NCI-H2081 treated with DMSO at 0.1 percent for 48 hours (cell line): ENCODE measurements at places on chromosomes 5 and 9.

DNA sequence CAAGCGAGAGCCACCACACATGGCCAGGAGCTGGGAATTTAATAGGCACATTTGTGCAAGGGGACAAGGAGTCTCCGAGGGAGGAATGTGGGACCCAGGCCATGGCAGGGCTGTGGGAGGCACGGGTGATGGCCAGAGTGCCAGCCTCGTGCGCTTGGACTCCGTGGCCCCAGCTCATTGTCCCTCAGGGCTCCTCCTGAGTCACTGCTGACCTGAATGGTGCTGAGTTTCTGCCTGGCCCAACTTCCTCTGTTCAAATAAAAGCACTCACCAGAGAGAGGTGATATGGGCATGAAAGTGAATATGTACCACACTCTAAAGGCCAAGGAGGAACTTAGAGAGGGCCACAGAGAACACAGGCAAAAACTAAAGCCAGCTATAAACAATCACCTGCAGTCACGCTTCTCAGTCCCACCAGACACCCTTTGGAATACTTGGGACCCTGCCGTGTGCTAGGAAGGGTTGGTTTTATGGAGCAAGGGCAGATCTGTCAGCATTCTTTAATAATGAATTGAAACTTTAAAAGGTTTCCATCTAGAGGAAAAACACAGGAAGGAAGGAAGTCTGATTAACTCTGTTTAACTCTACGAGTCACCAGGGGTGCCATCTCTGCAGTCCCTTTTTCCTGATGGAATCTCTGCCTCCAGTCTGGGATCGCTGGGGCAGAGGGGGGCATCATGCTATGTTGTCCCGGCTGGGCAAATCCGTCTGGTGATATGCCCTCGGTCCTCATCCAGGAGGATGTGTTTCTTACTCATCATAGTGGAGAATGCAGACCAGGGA lies 25.1 kb upstream of the UBE2QL1 start:
- DNase-seq: no peak

- DNase-seq: no peak
Measured at GRCh38 chr5:14206028-14206725, 63.0 kb downstream of the TRIO start.

GRCh38 chr5:31530541-31531265 lies 1.2 kb downstream of the DROSHA start:
- no peak for DNase-seq

DNA sequence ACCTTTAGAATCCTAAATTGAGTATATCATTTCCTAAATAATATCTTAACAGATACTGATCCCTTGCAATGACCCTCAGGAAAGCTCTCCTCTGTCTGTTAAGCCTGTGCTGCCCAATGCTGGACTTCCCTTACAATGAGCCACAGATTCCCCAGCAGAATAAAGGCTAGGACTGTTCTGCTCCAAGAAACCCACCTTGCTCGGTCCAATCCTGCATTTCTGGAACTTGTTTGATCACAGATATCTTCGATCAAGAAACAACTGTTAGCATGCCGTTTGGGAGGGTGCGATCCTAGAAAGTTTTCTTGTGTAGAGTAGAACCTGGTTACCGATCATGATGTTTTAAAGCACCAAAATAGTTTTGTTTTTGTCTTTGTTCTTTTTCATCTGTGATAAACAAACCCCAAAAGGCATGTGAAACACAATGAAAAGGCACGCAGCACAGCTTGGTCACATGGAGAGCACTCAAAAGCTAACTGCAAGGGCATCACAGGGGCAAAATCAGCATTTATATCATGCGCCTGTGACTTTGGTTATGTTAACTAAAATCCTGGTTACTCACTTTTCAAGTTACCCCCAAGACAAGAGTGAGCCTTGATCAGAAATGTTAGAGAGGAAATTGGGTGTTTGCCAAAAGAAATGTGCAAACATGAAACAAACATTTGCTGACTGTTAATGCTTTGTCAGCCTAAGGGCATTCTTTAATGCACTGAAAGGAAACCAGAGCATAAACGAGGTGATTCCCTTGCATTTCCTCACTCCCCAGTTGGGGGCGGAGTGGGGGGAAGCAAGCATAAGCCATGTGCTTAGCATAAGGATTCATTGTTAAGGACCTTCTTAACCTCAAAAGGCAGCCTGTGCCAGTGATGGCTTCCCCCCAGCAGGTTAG lies 61.9 kb upstream of the ADAMTS16 start:
- DNase-seq: no peak

- DNase-seq: no peak
Measured at GRCh38 chr5:78472469-78473106, 112.2 kb downstream of the SCAMP1 start.

GRCh38 chr5:104266161-104266560 lies 703.6 kb upstream of the NUDT12 start:
- DNase-seq: no peak
